Endothelial cell (in vitro differentiated cells): ENCODE measurements at places on chromosomes 12 and 14.

DNA sequence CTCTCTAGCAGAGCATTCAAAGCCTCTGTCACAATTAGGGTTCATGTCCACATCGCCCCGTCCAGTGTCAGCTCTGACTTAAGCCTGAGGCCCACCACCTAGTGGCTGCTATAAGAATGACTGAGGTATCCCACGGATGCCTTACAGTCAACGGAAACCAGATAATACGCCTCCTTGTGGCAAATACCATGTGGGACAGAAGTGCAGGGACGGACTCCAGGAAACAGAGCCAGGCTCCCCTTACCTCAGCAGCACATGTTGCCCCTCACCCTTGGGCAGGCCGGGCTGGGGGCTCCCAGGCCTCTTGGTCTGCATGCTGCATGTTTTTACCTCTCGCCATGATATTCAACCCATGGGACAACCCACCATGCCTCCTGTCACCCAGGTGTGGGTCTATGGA, 86.3 kb downstream of the VWF start:
- peak; percentile 77 for DNase-seq

GRCh38 chr14:65186951-65187350, 84.6 kb upstream of the MAX start:
- no peak for DNase-seq

DNA sequence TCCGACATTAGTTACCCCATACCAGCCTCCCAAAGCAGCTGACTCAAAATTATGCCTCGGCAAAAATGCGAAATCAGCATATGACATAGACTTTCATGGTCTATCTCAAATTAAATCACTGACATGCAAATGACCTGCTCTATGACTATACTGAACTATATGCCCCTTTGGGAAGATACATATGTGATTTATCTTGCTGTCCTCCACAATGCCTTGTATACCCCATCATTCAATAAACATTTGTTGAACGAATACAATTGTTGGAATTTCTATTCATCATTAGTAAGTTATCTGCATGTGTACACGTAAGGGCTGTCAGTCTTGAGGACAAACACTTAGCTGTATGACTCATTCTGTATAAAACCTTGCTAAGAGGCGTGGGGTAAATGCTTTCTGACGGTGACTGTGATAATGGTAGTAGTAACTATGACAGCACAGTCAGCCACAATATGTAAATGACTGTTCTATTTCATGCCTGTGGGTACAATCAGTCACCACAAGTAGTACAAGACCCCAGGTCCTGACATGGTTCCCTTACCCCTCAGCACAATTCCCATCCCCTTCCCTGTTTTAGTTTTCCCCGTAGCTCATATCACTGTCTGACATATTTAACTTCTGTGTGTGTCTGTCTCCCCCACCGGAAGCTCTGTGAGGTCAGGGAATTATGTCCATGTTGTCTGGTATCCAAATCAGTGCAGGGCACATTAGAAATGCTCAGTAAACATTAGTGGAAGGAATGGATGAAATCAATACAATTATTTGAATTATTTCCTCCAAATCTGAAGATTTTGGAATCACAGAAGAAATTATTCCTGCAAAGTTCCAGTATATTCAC, 42.8 kb downstream of the STXBP6 start:
- DNase-seq = no peak

DNA sequence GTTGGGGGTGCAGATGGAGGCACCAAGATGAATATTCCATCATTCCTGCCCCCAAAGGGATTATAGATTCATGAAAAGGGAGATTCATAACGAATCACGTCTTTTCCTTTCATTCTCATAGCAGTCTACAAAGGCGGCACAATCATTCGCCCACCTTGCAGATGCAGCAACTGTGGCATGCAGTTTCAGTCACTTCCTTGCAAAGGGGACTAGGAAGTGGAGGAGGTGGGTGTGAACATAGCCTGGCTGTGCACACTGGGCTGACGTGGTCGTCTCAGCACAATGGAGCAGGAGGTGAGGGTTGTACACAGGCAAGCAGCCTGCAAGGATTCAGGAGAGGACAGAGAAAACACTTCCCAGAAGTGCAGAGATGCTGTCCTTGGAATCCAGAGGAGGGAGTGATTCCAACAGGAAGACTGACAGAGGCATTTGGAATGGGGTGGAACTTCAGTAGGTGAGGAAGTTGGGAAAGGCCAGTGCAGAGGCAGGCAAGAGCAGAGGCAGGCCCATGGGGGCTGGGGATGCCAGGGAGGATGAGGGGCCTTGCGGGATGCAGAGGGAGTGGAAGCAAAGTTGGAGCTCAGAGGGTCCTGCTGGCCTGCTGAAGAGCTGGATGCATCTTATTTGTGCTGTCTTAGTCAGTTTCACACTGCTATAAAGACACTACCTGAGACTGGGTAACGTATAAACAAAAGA, 21.9 kb upstream of the PPP2R5C start:
- DNase-seq = no peak

- peak; percentile 88 for DNase-seq
Observed at GRCh38 chr12:2752676-2753371, 41.9 kb upstream of the FKBP4 start.

DNA sequence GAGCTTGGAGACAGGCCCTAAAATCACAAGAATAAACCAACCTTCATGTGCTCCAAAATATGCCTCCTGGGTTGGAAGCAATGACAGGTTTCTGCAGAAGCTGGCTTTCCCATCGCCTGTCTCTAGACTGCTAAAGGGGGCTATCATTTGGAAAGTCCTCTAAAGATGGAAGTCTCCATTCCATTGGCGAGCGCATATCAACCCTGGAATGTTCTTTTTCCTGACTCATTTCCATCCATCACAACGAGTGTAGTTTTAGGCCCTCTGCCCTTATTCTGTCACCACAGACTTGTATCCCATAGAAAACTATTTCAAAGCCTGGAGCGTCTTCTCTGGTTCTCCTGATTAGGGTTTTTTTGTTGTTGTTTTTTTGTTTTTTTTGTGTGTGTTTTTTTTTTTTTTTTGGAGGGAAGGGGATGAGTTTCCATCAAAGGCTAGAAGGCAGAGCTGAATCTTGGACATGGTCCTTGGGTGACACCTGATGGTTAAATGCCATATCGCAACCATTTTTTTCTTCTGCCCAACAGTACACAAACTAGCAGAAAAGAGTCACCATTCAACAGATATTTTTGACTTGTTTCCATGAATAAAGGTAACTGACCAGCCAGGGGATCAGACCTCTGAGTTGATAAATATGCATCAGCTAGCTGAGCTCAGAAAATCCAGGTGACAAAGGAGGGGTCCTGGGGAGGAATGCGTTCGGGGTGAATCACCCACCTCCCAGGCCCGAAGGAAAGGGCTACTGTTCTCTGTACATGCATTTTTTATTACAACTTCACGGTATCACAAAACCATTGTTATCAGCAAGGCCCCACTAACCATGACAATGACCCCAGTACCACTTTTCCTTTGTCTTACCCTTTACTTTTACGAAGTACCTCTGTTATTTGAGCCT, 40.5 kb downstream of the KCNA5 start:
- peak; percentile 67 for DNase-seq

- no peak for DNase-seq
Observed at GRCh38 chr12:16261944-16262475, 15.5 kb downstream of the SLC15A5 start.

DNA sequence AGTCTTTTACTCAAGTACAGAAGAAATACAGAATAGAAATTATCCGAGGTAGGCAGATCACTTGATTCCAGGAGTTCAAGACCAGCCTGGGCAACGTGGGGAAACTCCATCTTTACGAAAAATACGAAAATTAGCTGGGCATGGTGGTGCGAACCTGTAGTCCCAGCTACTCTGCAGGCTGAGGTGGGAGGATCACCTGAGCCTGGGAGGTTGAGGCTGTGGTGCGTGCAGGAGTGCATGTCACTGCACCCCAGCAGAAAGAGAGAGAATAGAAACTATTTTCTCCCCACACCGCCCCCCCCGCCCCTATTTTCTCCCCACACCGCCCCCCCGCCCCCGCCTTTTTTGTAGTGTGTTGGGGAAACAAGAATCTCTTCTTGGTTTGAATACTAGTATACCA, 2.2 kb downstream of the DNM1L start:
- DNase-seq = no peak

- DNase-seq = no peak
Observed at GRCh38 chr14:71554959-71555612, 377.1 kb upstream of the RGS6 start.

GRCh38 chr14:72554401-72554800, 339.5 kb downstream of the DPF3 start:
- DNase-seq = no peak

- DNase-seq = no peak
Observed at GRCh38 chr12:124015494-124016461, 42.8 kb downstream of the ZNF664 start.

DNA sequence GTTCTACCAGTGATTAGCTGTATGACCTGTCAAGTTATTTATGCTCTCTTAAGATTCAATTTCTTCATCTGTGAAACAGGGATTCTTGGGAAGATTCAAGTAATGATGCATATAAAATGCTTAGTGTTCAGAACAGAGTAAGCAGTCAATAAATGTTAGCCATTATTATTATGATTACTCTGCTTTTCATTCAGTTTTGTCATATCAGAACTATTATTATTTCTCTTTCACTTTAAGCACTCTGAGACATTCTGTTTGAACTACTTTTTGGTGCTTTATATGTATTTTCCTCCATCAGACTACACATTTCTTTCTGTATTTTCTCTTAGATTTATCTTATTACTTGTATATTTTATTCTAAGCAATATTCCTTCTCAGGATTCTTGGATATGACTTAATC, 81.2 kb downstream of the CFAP54 start:
- no peak for DNase-seq

DNA sequence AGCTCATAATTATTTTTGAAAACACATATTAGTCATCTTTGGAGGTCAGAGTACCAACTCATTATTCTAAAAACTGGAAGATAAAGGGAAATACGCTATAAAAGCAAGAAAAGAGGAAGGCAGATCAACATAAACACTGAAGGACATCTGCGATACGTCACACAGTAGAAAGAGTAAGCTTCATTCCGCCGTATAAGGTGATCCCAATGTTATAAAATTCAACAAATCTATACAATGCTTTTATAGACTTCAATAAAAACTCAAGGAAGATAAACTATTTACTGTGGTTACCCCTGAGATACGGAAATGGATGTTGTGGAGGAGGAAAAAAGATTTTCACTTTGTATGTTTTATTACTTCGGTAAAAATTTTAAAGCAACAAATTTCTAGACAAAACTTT, 92.6 kb downstream of the ITPR2 start:
- no peak for DNase-seq

DNA sequence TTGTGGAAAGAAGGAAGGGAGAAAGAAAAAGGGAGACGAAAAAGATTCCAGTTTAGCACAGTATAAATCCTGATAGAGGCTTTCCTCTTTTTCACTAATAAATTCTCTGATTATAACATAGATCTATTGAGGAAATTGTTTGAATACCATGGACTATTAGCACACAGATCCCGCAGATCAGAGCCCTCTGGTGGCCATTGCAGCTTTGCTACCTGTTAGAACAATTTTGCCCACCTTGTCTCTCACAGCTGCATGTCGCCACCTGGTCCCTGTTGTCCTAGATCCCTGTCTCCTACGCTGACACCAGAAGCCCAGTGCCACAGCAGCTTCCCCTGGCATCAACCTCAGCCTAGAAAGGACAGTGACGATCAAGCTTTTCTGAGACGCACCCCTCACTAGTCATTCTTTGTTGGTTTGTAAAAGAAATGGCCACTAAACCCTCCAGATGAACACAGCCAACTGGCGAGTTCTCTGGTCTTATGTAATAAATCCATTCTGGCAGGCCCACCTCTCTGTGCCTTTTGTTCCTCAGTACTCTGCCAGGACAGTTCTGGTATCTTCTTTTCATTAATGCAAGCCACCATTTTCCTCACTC, 9.9 kb downstream of the GPHB5 start:
- DNase-seq = peak; percentile 41

- DNase-seq = no peak
Observed at GRCh38 chr14:30035361-30035760, 107.7 kb upstream of the PRKD1 start.

DNA sequence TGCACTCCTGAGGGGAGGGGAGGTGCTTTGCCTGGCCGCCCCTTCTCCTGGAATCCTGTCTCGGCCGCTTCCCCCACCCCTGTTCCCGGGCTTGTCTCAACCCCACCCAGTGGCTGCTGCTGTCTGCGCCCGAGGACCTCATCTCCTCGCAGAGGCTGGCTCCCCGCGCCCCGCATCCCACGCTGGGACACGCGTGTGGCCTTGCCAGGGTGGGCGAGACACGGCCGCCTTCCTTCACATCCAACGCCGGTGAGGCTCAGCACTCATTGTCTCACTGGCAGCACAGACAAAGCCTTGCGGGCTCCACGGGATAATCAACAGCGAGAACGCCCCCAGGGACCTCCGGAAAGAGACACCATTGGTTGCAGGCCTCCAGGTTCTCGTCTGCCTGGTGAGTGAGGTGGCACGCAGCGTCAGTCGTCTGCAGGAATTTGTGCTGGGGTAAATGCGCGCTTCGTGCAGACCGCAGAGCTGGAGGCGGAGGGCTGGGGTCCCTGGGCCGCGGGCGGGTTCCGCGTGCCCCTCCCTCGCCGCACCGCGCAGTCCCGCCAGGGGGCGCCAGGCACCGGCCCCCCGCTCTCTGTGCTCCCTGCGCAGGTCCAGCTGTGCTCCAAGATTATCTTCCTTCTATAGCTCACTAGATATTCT, 26.8 kb downstream of the CCDC177 start:
- DNase-seq = peak; percentile 82

DNA sequence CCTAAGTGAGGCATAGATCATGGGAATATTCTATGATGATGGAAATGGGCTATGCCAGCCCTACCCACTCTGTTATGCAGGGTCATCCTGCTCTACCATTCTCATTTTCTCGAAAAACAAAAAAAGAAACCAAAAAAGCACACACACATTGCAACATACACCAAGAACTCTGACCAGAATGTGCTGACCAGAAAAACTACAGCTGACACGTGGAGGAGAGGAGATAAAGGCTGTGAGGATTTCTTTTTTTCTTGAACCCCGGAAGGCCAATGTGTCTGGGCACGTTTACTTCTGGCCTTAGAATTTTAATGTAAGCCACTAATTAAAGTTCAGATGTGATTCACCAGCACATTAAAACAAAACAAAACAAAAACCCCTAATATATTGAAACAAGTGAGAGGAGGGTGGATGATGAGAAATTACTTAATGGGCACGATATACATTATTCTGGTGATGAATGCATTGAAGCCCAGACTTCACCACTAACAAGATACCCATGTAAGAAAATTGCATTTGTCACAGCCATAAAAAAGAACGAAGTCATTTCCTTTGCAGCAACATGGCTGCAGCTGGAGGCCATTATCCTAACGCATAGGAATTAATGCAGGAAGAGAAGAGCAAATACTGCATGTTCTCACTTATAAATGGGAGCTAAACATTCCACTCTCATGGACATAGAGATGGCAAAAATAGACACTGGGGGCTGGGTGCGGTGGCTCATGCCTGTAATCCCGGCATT, 66.3 kb upstream of the PLEKHG3 start:
- no peak for DNase-seq
